ENCODE measurements at places on chromosomes 1 and 21. TPM values are rescaled to one million over a fixed set of nuclear protein-coding genes. Genes with fewer than 3 reads are reported as not detected.

PDIK1L gene
- total RNA-seq: 15.4 TPM

- DNase-seq: no peak
Measured at GRCh38 chr1:33182896-33183295, 1.1 kb upstream of the TRIM62 start.

- no peak for DNase-seq
Measured at GRCh38 chr21:39616211-39616772, 3.6 kb downstream of the B3GALT5 start.

DNA sequence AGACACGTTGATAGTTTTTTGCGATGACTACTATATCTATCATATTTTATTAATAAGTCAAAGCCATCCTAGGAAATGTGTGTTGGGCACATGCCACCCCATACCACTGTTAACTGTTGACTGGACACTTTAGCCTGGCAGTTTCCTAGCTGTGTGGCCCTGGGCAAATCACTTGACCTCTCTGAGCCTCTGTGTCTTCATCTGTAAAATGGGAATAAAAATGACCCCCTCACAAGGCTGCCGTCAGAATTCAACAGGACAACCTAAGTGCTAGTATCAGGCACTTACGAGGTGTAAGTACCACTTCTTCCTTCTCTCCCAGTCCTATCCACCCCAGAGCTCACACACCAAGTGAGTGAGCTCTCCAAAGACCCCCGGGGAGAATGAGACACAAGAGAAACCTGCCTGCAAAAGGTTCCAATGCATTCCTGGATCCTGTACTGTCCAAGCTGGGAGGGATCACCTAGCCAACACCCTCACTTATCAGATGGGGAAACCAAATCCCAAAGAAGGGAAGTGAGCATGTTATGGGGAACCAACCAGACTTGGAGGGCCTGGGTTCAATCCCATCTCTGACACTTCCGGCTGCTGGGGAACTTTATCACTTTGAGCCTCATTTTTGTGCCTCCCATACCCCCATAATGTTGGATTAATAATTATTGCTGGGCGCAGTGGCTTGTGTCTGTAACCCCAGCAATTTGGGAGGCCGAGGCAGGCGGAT lies 24.9 kb downstream of the HSPG2 start:
- DNase-seq: no peak

DNA sequence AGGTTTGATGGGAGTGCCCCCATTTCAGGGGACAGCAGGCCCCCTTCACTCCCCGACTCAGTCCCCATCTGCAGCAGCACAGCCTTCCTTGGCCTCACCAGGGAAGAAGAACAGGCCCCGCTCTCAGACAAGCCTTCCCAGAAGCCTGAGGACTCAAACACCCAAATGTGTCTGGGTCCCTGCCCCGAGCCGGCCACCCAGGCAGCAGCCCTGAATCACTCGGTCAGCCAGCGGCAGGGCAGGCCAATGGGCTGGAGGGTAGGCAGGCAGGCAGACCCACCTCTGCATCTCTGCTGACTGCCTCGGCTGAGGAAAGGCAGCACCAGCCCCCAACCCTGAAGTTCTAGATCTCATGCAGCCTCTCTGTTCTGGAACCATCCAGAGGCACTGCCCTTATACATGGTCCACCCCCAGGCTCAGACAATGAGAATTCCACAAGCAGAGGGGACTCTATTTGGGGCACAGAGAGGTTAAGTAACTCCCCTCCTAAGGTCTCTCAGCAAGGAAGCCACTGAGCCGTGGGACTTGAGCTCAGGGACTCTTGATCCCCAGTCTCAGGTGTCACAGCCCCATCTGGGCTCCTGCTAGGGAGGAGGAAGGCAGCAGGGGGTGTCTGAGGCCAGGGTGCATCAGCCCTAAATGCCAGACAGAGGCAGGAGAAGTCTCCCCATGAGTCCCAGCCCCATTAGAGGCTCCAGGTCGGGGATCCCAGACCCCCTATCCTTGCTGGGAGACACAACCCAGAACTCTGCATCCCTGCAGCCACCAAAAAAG lies 33.2 kb upstream of the RUNX3 start:
- DNase-seq: no peak
